ENCODE measurements at places on chromosomes 7 and 10. TPM values are rescaled to one million over a fixed set of nuclear protein-coding genes. Genes with fewer than 3 reads are reported as not detected.

DNA sequence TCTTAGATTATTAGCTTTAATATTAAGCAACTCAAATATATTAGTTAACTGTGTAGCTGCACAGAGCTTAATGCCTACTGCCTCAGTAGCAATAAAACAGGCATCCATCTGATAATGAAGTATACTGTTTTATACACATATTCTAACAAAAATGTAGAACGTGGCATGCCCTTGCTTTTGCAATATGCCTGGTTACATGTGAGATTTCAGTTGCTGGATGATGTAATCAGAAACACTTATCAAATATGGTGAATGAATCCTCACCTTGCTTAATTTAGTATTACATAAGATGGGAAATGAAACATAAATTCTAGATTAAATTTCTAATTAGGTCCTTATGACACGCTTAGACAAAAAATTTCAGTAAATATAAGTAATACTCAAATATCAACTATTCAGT lies 8.0 kb downstream of the DNAJC1 start:
- DNase-seq: no peak

DNA sequence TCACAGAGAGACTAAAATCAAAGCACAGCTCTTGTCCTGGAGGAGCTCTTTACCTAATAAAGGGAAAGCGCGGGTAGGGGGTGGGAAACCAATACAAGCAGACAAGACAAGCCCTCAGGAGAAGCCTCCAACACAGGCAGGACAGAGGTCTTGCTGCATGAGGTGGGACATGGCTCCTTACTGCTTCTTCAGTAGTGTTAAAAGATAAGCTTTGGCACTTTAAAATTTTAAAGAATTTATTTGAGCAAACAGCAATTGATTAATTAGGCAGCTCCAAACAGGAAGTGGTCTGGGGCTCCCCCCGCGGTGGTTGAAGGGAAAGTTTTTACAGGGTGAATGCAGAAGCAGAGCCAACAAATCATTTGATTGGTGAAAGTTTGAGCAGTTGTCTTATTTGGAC lies 50.3 kb upstream of the MACC1 start:
- no peak for DNase-seq

DNA sequence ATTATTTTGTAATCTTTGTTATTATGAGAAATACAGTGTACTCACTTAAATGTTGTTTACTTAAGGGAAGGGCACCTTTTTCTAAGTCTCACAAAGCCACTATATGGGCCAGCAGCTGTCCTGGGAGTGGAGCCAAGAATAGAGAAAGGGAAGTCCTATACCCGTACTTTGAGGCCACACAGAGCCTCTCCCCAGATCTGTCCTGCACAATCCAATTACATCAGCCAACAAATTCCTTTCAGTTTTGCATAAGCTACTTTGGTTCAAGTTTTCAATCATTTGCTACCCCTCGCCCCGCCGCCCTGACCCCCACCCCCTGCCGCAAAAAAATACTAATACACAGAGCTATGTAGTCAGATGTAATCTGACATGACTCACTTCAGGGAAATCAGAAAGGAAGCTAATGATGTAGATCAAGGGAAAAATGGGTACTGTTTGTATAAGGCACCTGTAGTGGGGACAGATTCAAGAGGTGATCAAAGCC lies 297.4 kb upstream of the NEBL start:
- DNase-seq: no peak

DNA sequence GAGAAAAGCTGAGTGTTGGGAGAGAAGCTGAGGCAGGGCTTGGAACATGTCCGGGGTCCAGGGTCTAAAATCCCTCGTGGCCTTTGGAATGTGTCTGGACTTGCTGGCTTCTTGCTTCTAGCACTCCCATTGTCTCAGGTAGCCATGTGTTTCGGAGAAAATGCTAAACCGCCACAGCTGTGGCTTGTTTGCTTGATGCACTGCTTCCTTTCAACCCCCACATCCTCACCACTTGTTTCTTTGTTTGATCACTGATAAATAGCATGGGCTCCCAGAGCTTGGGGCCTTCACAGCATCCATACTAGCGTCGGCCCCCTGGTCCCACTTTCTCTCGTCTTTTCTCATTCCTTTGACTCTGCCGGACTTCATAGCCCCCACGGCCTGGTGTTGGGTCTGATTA lies 102.7 kb downstream of the ANKRD26 start:
- no peak for DNase-seq

GRCh38 chr10:119023553-119023868 lies 6.0 kb upstream of the NANOS1 start:
- DNase-seq: no peak

The SEMA3E gene
- 0.34 TPM for total RNA-seq

The PLEKHA1 gene
- total RNA-seq: 61.8 TPM

The ADRB1 gene
- 0.13 TPM for total RNA-seq

The PAX4 gene
- not detected for total RNA-seq

The MUC3A gene
- 0.79 TPM for total RNA-seq

Measured in psoas muscle (tissue), 8 donors.